ENCODE measurements at places on chromosomes 11 and 22. TPM values are rescaled to one million over a fixed set of nuclear protein-coding genes. Genes with fewer than 3 reads are reported as not detected.

DNA sequence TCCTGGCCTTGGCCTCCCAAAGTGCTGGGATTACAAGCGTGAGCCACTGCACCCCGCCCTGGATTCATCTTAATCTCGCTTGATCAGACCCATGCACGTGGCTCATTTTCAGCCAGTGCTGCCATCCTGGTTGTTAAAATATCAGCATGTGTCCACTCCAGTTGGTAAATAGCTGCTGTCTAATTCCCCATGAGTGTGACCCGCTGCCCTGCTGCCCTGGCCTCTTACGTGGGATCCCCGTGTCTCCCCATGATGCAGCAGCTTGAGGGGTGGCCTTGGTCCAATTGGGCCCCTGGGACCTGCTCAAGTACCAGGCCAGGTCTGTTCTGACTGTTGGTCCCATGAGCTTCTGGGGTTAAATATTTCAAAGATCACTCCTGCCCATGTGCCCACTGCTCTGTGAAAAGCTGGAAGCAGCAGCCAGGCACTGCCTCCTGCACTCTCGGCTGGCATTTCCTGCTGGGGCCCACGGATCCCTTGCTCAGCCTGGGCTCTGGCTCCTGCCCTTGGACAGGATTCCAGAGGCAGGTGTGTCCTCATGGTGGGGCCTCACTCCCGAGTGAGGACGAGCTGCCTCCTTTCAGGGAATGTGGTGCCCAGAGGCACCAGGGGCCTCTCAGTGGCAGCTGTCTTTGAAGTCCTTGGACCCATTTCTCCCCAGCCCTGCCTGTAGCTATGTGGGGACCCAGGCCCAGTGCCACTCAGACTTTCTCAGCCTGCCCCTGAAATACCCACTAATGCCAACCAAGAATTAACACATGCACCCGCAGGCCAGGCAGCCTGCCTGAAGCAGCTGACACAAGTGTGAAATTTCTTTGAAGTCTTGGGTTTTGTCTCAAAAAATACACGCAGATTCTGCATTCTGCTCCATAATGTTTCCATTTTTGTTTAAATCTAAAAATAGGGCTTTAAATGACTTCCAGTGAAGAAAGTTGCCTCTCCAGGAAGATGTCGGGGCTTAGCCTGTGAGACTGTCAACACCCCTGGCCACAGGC is 38.1 kb upstream of the PRDM11 start:
- H3K27ac ChIP-seq = no peak overlapping the region
- no peaks in the 10 kb centered on the region for H3K4me1 ChIP-seq
- no peaks in the 10 kb centered on the region for H3K36me3 ChIP-seq

DNA sequence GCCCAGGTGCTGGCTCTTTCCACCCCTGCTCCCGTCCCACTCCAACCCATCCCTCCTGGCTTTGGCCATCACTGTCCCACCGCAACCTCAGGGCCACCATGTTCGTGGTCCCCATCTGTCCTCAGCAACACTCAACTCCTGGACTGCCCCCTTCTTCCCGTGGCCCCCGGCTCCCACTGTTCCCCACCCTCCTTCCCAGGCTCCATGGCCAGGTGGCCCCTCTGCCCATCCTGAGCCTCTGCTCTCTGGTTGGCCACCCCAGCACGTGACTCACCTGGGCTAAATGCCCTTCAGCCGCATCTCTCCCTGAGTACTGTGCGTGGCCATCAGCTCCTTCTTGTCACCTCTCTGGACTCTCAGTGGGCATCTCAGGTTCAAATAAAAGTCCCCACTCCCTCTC is 41.6 kb upstream of the PHF21B start:
- no peak overlapping the region for H3K27ac ChIP-seq
- H3K27me3 ChIP-seq = no peaks in the 10 kb centered on the region

DNA sequence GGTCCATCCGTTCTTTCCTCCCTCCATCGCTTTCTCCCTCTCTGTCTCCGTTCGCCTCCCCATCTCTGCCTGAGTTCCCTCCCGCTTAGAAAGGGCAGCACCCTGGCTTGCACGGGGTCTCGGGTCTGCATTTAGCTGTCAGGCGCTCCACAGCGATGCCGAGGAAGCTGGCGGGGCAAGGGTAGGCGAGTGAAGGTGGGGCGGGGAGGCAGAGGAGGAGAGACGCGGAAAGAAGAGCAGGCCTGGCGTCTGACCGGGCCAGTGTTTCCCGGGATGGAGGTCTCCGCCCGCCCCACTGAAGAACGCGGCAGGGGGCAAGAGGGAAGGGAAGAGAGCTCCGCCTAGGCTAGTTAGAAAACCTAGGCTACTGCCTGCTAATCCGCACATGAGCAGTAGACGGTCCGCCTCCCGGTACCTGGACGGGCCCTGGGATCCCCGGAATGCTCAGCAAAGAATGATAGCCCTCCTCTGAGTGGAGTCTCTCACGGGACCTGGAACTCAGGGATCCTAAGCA is 3922.5 kb upstream of the OR11H1 start:
- no peaks in the 10 kb centered on the region for H3K27me3 ChIP-seq
- H3K36me3 ChIP-seq = no peaks in the 10 kb centered on the region
- no peaks in the 10 kb centered on the region for H3K4me1 ChIP-seq
- H3K4me3 ChIP-seq = no peak overlapping the region

DNA sequence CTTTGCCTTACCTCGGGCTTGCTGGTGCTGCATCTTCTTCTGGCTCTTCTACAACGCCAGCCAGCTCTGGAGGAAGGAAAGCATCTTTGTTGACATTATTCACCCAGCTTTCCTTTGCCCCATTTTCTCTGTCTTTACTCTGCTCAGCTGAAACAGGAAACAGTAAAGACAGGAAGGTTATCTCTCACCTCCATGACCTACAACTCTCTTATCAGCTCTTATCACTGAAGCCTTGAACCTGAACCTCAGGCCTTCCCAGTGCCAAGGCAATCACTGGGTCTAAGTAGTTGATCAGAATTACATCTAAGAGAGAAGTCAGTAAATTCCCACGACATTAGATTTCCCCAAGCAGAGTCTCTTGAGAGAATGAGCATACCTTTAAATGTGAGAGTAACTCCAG is 59.6 kb upstream of the CCDC89 start:
- DNase-seq = peak; percentile 43
- H3K4me3 ChIP-seq = no peak overlapping the region
- no peak overlapping the region for H3K27ac ChIP-seq
- no peaks in the 10 kb centered on the region for H3K36me3 ChIP-seq
- H3K27me3 ChIP-seq = no peaks in the 10 kb centered on the region
- peaks cover 19% of the 10 kb centered on the region for H3K4me1 ChIP-seq

DNA sequence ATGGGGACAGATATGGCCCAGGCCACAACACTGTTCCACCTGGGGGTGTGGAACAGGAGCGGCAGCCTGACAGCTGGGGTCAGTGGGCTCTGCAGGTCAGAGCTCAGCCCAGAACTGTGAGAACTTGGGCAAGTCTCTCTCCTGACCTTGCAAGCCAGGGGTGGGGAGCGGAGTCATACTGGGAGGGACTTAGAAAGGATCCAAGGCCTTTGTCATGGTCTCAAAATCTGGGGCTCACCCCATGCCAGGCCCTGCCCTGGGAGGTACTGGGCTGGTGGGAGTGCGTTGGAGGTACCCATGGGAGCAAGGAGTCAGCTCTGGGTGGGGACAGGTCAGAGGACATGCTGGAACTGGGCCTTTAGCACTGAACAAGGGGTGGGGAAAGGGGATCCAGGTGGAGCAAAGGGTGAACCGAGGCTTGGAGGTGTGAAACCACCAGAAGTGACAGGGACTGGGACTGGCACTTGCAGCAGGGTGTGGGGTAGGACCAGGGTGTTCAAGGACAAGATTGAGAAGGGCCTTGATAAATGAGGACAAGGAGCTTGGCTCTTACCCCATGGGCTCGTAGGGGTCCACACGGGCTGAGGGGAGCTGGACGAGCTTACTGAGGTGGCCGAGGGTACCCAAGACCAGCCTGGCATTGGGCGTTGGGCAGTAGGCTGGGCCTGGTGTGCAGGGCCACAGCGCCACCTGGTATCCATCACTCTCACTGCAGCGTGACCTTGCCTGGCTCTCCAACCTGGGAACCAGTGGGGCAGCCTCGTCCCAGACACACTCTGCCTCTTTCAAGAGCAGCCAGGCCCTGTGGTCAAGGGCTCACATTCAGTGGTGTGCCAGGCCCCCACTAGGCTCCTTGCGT is 7.4 kb upstream of the PMM1 start:
- H3K27ac ChIP-seq = peak overlapping the region; percentile 10
- DNase-seq = peak; percentile 86

The OAF gene
- 37.2 TPM for total RNA-seq

DNA sequence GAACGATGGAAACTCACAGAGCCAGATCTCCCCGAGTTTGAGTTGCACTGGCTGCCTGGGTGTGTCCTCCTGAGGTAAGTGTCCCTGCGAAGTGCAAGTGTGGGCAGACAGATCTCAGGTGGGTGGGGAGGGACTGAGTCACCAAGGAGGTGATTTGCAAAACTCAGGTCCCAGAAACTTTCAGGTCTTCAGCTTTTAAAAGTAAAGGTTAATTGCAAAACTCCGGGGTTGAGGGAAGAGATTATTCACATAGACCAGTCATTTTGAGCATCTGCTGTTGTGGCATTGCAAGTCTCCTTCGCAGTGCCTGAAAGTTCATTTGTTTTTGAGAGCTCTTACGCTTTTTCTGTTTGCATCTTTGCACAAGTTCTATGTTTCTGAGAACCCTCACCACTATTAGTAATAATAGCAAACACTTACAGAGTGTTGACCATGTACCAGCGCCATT is 7.1 kb downstream of the CD44 start:
- DNase-seq = no peak
- H3K4me1 ChIP-seq = peaks cover 43% of the 10 kb centered on the region
- H3K27me3 ChIP-seq = no peaks in the 10 kb centered on the region
- H3K27ac ChIP-seq = peak overlapping the region; percentile 95
- H3K4me3 ChIP-seq = no peak overlapping the region

GRCh38 chr11:123407996-123408597 is 22.0 kb upstream of the GRAMD1B start:
- H3K27ac ChIP-seq = no peak overlapping the region
- H3K4me1 ChIP-seq = peaks cover 25% of the 10 kb centered on the region
- no peaks in the 10 kb centered on the region for H3K36me3 ChIP-seq
- H3K4me3 ChIP-seq = no peak overlapping the region
- DNase-seq = no peak
- H3K27me3 ChIP-seq = no peaks in the 10 kb centered on the region

The CUL5 gene
- total RNA-seq = 49.1 TPM

The FXYD2 gene
- total RNA-seq = 0.45 TPM

The OR5P2 gene
- total RNA-seq = not detected

The ZNRF3 gene
- 7.4 TPM for total RNA-seq

The ARHGAP32 gene
- total RNA-seq = 70.1 TPM

DNA sequence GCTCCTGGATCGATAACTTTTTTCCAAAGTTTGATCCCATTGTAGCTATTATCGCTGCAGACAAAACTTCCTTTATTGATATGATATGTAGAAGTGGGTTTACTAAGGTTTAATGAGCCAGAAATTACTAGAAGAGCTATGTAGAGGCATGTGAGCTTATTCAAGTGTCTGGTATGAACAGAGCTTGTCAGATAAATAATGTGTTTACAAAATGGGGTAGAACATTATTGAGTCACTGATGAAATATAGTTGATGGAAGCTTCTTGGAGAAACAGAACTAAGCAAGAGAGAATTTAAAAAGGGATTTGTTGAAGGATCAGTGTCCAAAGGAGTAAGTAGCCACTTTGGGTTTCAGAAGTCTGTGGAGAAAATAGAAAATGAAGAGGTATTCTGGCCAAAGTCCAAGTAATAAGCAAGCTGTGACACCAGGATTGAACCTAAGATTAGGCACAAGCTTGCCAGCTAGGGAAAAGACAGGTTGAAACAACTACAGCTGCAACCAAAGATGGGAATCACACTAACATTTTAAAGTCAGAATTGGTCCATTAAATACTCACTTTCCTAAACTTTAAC is 104.3 kb downstream of the MAML2 start:
- H3K27me3 ChIP-seq = no peaks in the 10 kb centered on the region
- H3K36me3 ChIP-seq = no peaks in the 10 kb centered on the region
- DNase-seq = no peak
- no peak overlapping the region for H3K4me3 ChIP-seq

The NXPE2 gene
- 5.2 TPM for total RNA-seq

The PHF21B gene
- not detected for total RNA-seq

GRCh38 chr11:82927264-82927880 is 25.8 kb downstream of the DDIAS start:
- H3K27ac ChIP-seq = no peak overlapping the region
- H3K27me3 ChIP-seq = no peaks in the 10 kb centered on the region
- no peak for DNase-seq
- no peaks in the 10 kb centered on the region for H3K36me3 ChIP-seq

- DNase-seq = no peak
- H3K27me3 ChIP-seq = peaks cover 4% of the 10 kb centered on the region
- no peaks in the 10 kb centered on the region for H3K4me1 ChIP-seq
- H3K27ac ChIP-seq = no peak overlapping the region
These were observed 15.3 kb upstream of the SLCO2B1 start for GRCh38 chr11:75135651-75136050.

- DNase-seq = no peak
- H3K4me1 ChIP-seq = no peaks in the 10 kb centered on the region
- H3K27me3 ChIP-seq = no peaks in the 10 kb centered on the region
- no peaks in the 10 kb centered on the region for H3K36me3 ChIP-seq
- H3K4me3 ChIP-seq = no peak overlapping the region
These were observed 98.4 kb downstream of the ZNF280B start for GRCh38 chr22:22410121-22410520.

- H3K36me3 ChIP-seq = no peaks in the 10 kb centered on the region
- no peaks in the 10 kb centered on the region for H3K27me3 ChIP-seq
- H3K4me3 ChIP-seq = no peak overlapping the region
- H3K27ac ChIP-seq = no peak overlapping the region
- H3K4me1 ChIP-seq = no peaks in the 10 kb centered on the region
These were observed 37.0 kb upstream of the ABTB2 start for GRCh38 chr11:34394771-34395300.

GRCh38 chr11:23569547-23569946 is 709.3 kb upstream of the CCDC179 start:
- no peaks in the 10 kb centered on the region for H3K36me3 ChIP-seq
- no peaks in the 10 kb centered on the region for H3K27me3 ChIP-seq
- DNase-seq = no peak
- H3K4me1 ChIP-seq = no peaks in the 10 kb centered on the region
- H3K27ac ChIP-seq = no peak overlapping the region

GRCh38 chr22:29477723-29478318 is 2.2 kb upstream of the NEFH start:
- peaks cover 15% of the 10 kb centered on the region for H3K4me1 ChIP-seq
- no peak for DNase-seq
- H3K36me3 ChIP-seq = no peaks in the 10 kb centered on the region
- no peak overlapping the region for H3K4me3 ChIP-seq
- no peak overlapping the region for H3K27ac ChIP-seq

The CD3G gene
- total RNA-seq = not detected

DNA sequence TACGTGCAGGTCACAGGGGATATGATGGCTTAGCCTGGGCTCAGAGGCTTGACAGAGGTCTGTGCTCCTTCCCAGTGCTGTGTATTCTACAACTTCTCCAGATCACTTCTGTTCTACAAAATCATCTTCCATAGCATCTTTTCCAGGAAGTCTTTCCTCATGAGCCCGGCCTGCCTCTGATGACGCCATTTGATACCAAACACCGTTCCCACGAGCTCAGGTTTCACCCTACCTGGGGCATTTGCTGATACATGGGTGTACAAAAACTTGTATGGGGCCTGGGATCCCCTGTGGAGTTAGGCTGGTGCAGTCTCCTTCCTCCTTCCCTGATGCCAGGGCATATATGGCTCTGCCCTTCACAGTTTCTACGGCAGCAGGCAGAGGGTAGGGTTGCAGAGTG is 78.7 kb downstream of the NECTIN1 start:
- H3K4me1 ChIP-seq = no peaks in the 10 kb centered on the region
- H3K36me3 ChIP-seq = no peaks in the 10 kb centered on the region
- no peaks in the 10 kb centered on the region for H3K27me3 ChIP-seq
- H3K4me3 ChIP-seq = no peak overlapping the region

The DDIAS gene
- total RNA-seq = not detected

All from stomach (tissue), 19 donors.